ENCODE measurements at places on chromosomes 12 and 14.

DNA sequence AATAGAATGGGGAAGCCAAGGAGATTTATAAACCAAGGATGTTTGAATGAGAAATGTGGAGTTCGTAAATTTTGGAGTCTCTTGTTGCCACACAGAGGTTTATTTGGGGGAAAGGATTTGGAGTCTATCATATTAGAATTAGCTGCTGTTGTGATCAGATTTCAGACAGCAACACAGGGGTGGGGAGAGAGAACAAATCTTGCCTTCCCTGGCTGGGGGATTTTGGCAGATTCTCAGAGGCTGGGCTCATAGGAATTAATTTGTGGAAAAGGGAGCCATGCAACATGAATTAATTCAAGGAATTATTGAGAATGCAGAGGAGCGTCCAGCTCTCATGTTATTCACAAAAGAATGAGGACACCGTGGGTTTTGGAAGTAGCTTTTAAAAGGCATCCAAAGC lies 73.9 kb upstream of the PRMT8 start:
- peak; percentile 39 for DNase-seq

GRCh38 chr14:75519826-75520728 lies 2.2 kb upstream of the BATF start:
- no peak for DNase-seq

DNA sequence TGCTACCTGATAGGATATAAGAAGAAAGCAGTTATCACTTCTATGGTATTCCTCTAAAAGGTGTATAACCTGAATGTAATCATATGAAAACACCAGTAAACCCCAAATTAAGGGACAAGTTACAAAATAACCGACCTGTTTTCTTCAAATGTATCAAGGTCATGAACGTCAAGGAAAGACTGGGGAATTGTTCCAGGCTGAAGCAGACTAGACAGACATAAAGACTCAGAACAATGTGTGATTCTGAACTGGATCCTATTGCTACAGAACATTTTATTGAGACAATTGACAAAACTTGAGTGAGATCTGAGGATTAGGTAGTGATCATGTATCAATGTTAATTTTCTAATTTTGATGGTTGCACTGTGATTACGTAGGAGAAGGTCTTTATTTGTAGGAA lies 15.4 kb upstream of the LRP6 start:
- DNase-seq = no peak

DNA sequence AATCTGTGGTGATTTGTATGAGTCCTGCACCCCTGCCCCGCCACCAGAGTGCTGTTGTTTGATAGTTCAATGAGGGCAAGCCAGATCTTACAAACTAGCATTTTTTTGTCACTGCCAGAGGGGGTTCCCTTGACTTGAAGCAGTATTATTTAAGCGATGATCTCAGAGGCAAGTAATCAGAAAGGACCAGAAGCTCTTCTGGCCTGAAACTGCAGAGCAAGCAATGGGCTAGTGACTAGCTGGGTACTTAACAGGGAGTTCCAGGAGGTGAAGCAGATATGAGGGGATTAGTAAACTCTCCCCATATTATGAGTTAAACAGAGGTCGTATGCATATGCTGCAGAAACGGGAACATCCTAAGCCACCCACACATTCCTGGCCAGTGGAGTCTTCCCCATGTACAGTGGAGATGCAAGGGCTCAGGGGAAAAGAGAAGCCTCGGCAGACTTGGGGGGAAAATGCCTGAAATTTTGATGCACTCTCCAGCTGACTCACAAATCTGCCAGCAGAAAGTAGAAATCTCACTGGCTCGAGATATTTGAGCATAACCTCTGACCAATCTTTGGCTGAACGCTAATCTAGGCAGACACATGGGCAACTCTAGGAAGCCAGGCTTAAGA lies 8.3 kb upstream of the CRACR2A start:
- DNase-seq = no peak

DNA sequence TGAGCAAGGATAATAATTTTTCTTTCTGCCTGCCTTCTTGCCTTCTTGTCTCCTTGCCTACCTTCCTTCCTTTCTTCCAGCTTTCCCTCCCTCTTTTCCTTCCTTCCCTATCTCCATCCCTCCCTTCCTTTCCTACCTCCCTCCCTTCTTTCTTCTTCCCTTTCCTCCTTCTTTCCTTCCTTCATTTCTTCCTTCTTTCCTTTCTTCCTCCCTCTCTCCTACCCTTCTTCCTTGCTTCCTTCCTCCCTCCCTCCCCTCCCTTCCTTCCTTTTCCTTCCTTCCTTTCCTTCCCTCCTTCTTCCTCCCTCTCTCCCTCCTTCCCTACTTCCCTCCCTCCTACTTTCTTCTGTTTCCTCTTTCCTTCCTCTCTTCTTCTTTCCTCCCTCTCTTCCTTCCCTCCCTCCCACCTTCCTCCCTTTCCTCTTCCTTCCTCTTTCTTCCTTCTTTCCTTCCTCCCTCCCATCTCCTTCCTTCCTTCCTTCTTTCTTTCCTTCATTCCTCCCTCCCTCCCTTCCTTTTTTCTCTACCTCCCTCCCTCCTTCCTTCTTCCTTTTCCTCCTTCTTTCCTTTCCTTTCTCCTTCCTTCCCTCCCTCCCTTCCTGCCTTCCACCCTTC lies 329.8 kb downstream of the APAF1 start:
- DNase-seq = no peak

DNA sequence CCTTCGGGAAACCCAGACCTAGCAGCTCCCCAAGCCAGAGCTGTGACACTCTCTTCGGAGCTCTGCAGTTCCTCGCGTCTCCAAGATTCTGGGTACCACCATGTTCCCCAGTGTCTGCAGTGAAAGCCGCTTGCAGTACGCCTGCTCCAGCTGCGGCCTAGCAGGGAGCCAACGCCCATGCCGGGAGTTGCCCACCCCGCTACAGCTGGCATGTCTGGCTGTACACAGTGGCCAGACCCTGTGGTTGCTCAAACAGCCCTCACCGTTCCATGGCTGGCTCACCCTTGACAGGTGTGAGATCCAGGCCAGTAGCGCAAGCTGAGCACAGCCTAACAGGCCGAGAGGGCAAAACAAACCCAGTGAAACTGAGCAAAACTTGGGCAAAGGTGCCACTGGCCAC lies 503.8 kb upstream of the RPL10L start:
- no peak for DNase-seq

DNA sequence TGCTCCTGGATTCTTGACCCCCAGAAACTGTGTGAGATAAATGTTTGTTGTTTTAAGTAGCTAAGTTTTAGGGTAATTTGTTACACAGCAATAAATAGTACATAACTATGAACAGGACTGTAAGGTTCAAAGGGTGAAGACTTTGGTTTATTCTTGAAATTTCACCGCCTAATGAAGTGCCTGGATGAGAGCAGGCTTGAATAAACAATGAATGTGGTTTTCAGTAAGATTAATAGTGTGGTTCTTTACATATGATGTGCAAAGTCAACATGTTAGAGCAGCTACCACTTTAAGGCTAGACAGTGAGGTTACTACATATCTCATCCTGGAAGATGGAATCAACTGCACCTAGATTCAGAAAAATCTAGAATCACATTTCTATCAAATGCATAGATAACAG lies 145.2 kb upstream of the BTG1 start:
- no peak for DNase-seq

- no peak for DNase-seq
Measured at GRCh38 chr12:12779529-12779928, 5.9 kb upstream of the APOLD1 start.

Measured in right hindlimb (tissue), 1 donor.